ENCODE measurements at places on chromosomes 12 and 14. TPM values are rescaled to one million over a fixed set of nuclear protein-coding genes. Genes with fewer than 3 reads are reported as not detected.

The MYBPC1 gene
- not detected for total RNA-seq

The PITPNM2 gene
- 3.6 TPM for total RNA-seq

The HCAR3 gene
- not detected for total RNA-seq

The ARMH4 gene
- total RNA-seq, result 0.15 TPM

The RARG gene
- total RNA-seq, result 4.3 TPM

The TAS2R20 gene
- 2.4 TPM for total RNA-seq

The BATF gene
- not detected for total RNA-seq

The SLC2A13 gene
- total RNA-seq, result 5.3 TPM

The TAC3 gene
- not detected for total RNA-seq

The RDH5 gene
- total RNA-seq, result 2.0 TPM

The INHBC gene
- not detected for total RNA-seq

The SPTB gene
- not detected for total RNA-seq

The MGP gene
- total RNA-seq, result 42.1 TPM

The BIN2 gene
- not detected for total RNA-seq

Data from epithelial cell of umbilical artery (primary cell).